ENCODE measurements at places on chromosomes 1 and 21.

GRCh38 chr1:37825506-37825905 is 17.5 kb upstream of the YRDC start:
- no peak for DNase-seq

DNA sequence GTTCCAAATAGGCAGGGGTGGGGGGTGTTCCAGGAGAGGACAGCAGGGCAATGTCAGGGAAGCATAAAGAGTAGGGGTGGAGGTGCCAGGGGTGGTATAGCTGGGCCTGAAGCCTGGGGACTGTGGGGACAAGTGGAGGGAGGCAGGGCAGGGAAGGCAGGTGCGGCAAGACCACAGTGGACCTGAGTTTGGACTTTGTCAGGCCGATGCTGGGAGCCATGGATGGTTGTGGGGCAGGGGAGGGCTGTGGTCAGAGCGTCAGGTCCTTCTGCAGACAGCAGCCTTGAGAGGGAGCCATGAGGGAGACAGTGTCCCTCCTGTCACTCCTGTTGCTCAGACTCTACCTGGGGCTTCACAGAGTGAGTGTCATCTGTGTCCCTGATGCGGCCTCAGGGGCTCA is 320.3 kb downstream of the PTPRU start:
- no peak for DNase-seq

- DNase-seq, result no peak
Measured at GRCh38 chr1:76185207-76185606, 110.7 kb downstream of the ST6GALNAC3 start.

DNA sequence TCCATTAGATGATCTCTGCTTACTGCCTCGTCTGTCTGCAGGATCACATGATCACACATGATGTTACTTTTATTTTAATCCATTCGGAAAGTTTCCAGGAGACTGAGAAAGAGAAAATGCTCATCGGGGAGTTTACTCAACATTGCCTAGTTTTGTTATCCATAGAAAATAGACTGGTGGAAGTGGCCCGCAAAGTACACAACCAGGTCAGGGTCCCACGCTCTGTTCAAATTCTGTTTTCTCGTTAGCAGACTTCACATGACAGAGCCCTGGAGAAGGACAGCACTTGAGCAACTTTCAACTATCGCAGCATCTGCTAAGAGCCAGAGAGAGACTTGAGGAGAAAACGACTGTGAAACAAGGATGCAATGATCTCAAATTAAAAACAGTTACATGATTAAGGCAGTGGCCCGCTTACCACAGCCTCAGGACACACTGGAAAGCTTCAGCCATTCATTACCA is 44.2 kb downstream of the ADAMTS1 start:
- no peak for DNase-seq

DNA sequence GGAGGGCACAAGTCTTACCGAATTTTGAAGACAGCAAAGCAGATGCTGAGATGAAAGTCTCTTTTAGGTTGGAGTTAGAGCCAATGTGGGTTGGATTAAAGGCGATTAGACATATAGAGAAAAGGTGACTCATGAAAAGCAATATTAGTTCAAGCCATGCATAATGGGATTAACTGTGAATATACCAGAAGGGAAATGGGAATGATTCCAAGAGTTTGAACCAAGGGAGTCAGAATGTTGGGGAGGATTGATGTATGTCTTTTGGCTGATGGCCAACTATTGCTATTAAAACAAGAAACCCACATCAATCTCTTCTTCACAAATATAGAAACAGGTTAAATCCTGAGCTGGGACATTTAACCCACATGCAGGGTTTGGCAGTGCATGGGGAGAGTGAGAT is 1.2 kb downstream of the HMGCS2 start:
- no peak for DNase-seq

GRCh38 chr1:222053790-222054294 is 312.0 kb upstream of the DUSP10 start:
- no peak for DNase-seq

DNA sequence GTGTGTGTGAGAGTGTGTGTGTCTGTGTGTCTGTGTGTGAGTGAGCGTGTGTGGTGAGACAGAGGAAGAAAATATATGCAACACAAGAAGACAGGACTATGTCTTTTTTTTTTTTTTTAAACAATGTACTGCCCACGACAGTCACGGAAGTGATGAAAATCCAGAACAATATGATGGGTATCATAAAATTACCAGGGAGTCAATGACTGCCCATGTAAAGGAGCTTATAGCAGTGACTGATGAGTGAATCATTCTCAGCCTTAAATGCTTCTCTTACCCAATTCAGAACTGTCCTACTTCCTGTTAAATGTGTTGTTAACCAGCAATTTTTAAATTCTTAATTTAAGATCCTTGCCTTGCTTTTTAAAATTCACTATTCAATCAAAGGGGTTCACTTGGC is 46.6 kb downstream of the RGS7 start:
- DNase-seq, result no peak

GRCh38 chr1:212344905-212345304 is 59.7 kb downstream of the PPP2R5A start:
- DNase-seq, result no peak

- DNase-seq, result no peak
Measured at GRCh38 chr1:243924588-243925349, 74.7 kb upstream of the AKT3 start.

DNA sequence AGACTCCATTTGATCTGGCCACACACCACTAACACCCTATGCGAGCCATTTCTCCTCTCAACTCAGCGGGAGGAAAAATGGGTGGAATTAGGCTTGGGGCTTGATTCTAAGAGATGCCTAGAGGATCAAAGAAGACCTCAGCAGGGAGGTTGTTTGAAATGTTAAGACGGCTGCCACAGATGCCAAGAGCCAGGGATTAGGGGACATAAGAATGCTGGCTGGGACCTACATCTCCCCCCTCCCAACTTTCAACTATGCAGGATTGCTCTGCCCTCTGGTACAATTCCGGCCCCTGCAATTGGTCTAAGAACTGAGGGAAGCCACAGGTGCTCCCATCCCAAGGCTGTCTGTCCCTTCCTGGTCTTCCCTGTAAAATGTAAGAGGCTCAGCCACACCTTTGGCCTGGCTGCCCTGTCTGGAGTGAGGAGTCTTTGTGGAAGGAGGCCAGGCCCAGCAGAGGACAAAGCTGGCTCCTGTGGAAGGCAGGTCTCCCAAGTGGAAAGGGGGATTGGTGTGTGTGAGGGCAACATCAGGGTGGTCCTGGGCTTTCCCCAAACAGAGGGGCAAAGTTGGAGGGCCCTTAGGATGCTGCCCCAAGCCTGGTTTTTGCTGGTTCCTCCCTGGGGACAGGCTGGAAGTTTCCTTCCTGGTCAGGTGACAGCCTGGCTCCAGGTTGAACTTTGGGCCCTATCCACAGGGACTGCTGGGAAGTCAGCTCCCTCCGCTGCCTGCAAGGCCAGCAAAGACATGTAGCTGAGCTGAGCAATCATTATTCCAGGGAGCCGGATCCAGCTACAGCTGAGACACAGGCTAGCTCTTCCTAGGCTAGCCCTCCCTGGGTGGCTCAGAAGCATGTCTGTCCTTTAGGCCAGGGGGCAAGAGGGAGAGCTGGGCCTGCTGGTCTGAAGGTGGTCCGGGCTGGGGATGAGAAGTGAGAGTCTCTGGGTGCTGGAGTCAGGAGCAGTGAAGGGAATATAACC is 34.5 kb upstream of the SYNC start:
- no peak for DNase-seq

DNA sequence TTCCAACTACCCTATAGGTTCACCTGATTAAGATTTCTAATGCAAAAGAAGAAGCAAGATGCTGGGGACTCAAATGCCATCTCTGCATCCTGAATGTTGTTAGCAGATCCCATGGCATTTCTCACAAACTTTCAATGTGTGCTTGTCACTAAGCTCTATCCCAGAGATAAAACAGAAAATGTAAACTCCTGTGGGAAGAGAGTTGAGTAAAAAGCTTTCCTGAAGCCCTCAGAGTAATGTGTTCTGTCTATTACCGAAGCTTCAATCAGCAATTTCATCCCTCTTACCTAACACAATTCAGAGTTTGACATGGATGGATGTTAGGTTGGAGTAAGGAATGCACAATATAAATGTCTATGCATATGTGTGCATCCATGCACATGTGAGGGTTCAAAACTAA is 829.9 kb upstream of the PRMT6 start:
- no peak for DNase-seq

DNA sequence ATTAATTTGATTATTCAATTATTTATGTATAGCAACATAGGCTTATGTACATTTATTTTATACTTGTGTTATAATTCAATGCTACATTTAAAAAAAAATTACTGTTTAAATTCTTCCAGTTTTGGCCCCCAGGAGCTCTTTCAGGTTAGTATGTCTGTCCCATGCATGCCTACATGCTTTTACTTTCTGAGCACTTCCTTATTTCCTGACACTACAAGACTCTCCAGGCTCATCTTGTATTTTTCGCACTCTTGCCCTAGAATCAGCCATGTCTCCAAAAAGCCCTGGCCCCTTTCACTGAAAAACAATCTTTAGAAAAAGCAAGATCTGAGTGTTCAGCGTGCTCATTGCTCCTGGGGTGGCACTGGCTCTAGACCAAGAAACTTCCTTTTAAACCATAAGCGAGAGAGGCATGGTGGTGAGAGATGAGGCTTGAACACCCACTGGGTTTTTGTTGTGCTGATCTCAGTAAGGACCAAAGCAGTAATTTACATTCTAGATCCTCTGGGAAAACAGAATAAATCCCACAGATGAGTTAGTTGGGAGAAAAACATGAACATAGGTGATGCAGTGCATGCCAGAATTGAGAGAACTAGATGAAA is 95.0 kb downstream of the SLC30A10 start:
- no peak for DNase-seq
